Central memory CD4-positive, alpha-beta T cell (primary cell): ENCODE measurements at places on chromosomes 1 and 21.

- DNase-seq: no peak
These were observed 50.9 kb upstream of the AK4 start for GRCh38 chr1:65097076-65097475.

DNA sequence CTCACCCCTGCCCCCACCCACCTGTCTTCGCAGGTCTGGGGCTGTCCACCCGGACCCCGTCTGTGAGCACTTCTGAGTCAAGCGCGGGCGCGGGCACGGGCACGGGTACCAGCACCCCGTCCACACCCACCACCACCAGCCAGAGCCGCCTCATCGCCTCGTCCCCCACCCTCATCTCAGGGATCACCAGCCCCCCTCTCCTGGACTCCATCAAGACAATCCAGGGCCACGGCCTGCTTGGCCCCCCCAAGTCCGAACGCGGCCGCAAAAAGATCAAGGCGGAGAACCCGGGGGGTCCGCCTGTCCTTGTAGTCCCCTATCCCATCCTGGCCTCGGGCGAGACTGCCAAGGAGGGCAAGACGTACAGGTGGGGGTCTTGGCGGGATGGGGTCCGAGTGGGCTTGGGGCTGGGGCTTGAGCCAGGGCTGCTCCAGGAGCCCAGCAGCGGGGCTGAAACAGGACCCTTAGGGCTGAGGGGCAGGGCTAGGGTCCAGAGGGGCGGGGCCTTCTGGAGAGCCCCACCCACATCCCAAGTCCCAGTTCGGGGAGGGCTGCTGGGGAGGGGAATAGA is 23.9 kb downstream of the ZNF362 start:
- DNase-seq: no peak

DNA sequence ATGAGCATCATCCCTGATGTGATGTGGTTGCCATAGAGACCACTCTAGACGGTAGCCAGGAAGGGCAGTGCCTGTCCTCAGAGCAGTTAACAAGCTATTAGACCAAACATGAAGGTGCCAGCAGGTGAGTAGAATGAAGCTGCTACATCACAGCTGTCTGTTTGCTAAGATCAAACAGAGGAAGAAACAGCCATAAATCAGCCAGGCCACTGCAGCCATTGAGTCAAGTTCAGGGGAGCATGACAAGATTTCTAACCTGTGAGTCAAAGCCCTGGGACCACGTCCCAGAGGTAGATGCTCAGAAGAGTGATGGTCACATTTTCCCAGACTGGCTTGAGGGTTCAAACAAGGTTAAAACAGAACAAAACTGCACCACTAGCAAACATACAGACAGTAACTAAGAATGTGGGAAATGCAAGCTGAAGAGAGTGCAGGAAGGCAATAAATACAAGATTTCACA is 450.6 kb upstream of the DAB1 start:
- DNase-seq: no peak

- peak; percentile 11 for DNase-seq
These were observed 876 bp upstream of the CHML start for GRCh38 chr1:241640867-241641622.

- peak; percentile 61 for DNase-seq
These were observed 106.7 kb downstream of the SLC45A1 start for GRCh38 chr1:8424539-8425116.

GRCh38 chr1:204435872-204436271 is 24.3 kb upstream of the PPP1R15B start:
- no peak for DNase-seq

- no peak for DNase-seq
These were observed 53.3 kb downstream of the CD247 start for GRCh38 chr1:167465018-167465417.
